ENCODE measurements at places on chromosomes 12 and 14.

GRCh38 chr14:95136631-95137030 lies 20.7 kb downstream of the DICER1 start:
- DNase-seq: no peak

GRCh38 chr14:104106471-104106991 lies 21.0 kb downstream of the ASPG start:
- DNase-seq: no peak

GRCh38 chr12:77667101-77667500 lies 163.6 kb upstream of the NAV3 start:
- DNase-seq: no peak

DNA sequence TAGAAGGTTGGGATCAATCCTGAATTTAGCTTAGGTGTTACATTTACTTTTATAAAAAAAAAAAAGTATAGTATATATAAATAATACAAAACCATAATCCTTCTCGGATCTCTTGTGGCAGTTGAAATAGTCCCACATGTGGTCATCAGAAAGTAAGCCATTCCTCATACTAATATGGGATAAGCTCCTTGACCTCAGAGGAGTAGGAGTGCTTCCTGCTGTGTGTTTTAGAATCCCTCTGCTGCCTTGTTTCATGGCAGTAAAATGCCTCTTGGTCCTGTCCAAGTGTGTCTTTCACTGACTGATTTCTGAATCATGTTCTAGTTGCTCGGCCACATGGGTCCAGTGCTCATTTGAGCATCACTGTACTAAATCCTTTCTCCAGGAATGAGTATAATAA lies 117.0 kb downstream of the NTN4 start:
- DNase-seq: no peak

DNA sequence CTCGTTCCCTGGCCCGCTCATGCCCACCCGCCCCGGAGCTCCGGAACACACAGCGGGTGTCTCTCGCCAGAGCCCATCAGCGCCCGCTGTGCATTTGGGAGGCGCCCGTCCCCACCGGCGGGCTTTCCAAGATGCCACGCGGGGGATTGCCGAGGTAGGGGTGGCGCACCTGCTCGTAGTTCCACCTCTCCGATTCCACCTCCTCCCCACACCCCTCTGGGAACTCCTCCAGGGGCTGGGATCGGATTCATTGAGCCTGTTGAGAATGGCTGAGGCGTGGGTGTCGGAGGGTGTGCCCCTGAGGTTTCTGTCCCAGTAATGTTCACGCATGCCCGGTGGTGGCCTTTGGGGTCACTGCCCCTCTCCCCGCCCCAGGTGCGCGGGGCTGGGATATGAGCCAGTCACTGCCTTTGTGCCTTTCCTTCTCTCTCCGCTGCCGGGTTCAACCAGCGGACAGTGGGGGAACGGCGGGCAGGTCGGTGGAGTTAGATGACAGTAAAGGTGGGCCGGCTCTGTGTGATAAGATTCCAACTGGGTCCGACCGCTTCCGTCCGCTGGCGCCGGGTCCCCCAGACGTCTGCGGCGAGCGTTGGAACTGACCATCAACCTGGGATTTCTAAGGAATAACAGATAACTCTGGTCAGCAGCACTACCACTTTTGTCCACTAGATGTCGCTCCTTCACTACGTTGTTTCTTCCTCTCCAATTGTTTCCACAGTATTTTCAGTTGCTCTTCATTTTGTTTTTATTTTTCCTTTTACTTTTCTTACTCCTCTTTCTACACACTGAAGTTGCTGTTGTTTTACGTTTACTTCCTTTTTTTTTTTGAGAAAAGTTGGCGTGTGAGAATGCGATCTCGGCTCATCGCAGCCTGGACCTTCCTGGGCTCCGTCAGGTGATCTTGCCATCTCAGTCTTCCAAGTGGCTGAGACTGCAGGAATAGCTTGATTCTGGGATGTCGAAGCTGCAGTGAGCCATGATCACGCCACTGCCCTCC lies 178.1 kb upstream of the ALG10B start:
- peak; percentile 85 for DNase-seq

- no peak for DNase-seq
Measured at GRCh38 chr14:66503532-66503931, 4.4 kb upstream of the GPHN start.
